NAMALWA (cell line): ENCODE measurements at places on chromosomes 4 and X.
A peak's percentile ranks its signal among the peaks of the same experiment; 100 is the strongest.

GRCh38 chr4:174394915-174395314 lies 111.2 kb downstream of the CEP44 start:
- no peak for DNase-seq

DNA sequence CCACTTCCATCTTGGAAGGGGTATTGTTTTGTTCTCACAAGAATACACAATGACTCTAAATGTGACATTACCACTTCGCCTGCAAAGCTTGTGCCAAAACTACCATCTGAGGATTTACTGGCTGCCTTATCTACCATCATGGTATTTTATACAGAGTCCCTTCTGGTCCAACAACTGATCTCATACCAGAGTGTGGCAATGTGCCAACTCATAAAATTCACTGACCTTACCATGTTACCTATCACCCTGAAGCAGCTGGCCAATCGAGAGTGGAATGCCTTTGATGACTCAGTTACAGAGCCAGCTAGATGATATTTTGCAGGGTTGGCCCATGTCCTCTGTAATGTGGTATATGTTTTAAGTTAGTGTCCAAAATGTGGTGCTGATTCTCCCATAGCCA lies 3.8 kb upstream of the SERPINA7 start:
- no peak for DNase-seq

GRCh38 chr4:153514001-153514526 lies 47.9 kb downstream of the TMEM131L start:
- DNase-seq = no peak

GRCh38 chr4:100306018-100306417 lies 115.8 kb upstream of the DDIT4L start:
- no peak for DNase-seq

GRCh38 chr4:145840162-145840768 lies 98.4 kb downstream of the ZNF827 start:
- DNase-seq = peak; percentile 83

DNA sequence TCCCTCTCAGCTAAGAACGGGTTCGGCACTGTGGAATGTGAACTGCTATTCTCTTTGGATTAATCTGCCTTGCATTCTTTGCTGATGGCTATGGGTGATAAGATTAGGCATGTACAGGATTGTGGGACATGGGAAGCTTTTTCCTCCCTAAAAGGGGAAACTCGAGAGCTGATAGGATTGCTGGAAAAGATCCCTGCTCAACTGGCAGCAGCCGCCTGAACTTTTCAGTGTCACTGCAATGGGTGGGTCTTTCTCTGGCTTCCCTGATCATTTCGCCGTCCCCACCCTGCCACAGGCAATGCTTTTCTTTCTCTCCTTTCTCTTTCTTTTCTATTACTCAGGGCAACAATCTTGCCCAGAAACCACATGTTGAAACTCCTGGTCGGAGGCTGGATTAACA lies 20.5 kb downstream of the PAGE2 start:
- DNase-seq = no peak

DNA sequence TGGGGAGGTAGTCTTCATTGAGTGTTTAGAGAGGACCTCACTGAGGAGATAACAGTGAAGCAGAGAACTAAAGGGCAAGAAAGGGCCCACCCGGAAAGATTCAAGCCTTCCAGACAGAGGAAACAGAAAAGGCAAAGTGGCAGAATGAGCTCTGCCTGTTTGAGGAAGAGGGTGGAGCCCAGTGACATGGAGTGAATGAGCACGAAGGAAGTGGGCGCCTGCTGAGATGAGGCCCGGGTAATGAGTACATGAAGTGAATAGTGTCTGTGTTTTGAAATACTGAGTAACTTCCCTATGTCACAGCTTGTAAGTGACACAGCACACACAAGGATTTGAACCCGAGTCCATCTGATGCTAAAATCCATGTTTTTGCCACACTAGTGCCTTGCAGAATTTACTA lies 32.5 kb upstream of the TLR2 start:
- no peak for DNase-seq

GRCh38 chr4:93829820-93830687 lies 1.5 kb downstream of the ATOH1 start:
- DNase-seq = no peak

- no peak for DNase-seq
These were observed 13.3 kb downstream of the SRP72 start for GRCh38 chr4:56480691-56481090.

DNA sequence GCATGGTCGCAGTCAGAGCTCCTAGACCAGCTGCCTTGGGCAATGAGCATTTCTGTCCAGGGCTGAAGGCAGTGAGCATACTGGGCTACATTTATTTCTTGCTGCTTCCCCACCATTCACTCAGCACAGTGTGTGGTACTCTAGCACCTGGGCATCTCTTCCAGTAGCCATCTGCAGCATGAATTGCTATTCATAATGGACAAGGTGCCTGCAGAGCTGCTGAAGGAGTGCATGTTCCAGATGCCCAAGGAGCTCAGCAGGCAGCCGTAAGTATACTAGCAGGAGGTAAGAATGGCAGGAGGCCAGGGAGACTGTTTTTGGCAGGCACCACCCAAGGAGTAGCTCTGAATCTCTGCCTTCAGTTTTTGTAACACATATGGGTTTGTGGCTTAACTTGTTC lies 110.4 kb upstream of the RXFP1 start:
- no peak for DNase-seq

GRCh38 chrX:150935467-150935866 lies 37.0 kb upstream of the CD99L2 start:
- no peak for DNase-seq

- DNase-seq = peak; percentile 45
These were observed 519 bp downstream of the SLC25A4 start for GRCh38 chr4:185143601-185143969.

DNA sequence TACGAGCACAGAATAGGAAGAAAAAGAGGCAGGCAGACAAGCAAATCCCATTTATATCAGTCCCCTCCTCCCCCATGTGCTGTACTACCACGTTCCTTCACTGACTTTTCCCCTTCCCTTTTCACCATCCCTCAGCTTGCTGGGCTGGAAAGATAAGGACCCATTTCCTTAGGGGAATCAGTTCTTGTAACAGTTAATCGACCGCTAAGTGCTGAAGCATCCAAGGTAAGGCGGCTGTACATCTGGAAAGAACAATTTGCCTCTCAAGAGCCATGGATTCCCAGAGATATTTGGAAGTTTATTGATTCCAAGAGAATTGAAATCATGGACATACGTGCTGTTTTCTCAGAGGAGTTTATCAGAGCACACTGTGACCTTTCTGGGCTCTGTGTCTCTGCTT lies 1688.0 kb downstream of the STIM2 start:
- DNase-seq = no peak

DNA sequence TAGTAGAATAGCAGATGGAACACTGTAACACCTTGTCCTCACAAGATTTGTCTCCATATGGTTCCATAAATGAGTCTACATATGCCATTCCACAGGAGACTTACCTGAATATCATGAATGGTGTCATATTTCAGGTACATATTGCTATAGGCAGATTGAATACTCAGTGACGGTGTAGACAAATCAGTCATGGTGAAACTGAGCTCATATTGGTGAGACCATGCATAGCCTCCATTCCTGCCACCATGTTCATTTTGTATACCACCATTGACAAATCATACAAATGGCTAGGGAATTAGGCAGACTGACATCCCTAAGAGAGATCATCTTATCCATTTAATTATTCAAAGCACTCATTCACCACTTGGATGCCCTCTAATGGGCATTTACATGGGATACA lies 38.0 kb upstream of the SPP1 start:
- DNase-seq = no peak

GRCh38 chr4:8589823-8590545 lies 2.6 kb upstream of the CPZ start:
- no peak for DNase-seq

GRCh38 chr4:140153718-140154571 lies at the start of gene MAML3:
Gene MAML3, minus strand, starts transcription at chr4:140154184. Its CDS starts 857 bp downstream, at chr4:140153327.
- peak; percentile 89 for DNase-seq

- no peak for DNase-seq
These were observed 97.3 kb downstream of the DDX60 start for GRCh38 chr4:168221301-168221700.

- DNase-seq = peak; percentile 54
These were observed 350.3 kb downstream of the PTTG2 start for GRCh38 chr4:38310446-38311043.

DNA sequence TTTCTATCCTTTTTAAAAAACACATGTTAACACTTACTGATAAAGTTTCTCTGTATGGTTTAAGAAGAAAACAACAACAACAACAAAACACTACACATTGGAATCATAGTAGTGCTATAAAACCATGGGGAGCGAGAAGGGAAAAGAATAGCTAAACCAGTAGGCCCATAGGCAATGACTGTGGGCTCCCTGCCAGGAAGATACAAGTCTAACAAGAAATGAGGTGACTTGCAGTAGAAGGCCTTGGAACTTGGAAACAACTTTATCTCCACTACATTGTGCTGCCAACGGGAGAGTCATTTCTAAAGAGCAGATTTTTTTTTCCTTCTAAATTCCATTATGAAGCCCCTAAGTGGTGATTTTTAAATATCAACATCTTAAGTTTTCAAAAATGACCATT lies 78.0 kb downstream of the GPC4 start:
- no peak for DNase-seq

DNA sequence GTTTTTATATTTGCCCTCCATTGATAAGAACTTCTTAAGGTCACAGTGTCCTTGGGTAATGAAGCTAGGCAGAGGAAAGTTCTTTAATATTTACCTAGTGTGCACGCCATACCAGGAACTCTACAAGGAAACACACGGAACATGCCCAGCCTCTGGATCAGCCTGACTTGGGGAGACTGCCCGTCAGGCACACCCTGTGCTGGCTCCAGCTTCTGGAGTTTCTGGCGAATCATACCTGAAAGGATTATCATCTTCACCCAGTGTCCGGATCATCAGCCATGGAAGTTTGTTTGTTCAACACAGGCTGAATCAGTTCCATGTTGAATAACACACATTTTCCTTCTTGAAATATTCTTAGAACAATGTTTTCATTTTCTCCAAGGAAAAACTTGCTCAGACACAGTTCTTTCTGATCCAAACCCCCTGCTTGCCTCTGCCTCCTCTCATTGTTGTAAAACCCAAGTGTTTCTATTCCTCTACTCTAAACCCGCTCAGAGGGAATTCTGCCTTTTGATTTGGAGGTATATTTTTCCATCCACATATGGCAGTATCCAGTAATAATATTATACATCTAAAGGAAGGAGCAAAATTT lies 176.7 kb downstream of the SHROOM3 start:
- DNase-seq = no peak

DNA sequence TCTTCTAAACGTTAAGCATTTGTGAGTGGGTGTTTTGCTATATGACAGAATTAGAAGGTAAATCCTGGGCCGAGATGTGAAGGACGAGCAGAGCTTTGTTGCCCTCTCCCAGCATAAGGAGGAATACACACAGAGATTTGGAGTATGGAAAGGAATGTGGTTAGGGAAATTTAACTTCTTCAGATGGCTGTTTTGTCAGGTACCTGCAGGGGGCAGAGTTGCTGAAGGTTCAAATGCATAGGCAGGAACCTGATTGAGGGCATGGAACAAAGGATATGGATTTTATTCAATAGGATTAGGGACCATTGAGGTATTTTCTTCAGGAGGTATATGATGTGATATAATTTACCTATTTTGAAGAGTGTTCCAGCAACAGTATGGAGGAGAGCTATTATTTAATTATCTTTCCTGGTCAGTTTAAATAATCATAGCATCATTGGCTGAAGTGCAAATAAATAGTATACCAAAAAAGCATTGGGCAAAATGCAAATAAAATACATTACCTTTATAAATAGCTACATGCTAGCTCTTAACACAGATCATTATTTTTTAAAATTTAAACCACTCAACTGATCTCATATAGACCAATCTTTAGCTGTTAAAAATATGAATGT lies 143.6 kb downstream of the SLIT2 start:
- DNase-seq = peak; percentile 54

DNA sequence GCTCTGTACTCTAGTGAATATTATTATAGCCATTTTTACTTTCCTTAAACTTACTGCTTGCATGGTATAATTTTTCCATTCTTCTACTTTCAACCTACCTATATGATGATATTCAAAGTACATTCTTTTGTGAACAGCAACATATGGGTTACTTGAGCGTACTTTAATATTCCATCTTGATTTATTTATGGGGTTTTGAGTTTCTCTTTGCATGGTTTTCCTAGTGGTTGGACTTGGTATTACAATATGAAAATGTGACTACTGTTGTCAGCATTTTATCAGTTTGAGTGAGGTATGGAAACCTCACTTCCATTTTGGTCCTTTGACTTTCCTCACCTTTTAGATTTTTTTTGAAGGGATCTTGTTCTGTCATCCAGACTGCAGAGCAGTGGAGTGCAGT lies 35.9 kb downstream of the ADGRG4 start:
- DNase-seq = peak; percentile 29

DNA sequence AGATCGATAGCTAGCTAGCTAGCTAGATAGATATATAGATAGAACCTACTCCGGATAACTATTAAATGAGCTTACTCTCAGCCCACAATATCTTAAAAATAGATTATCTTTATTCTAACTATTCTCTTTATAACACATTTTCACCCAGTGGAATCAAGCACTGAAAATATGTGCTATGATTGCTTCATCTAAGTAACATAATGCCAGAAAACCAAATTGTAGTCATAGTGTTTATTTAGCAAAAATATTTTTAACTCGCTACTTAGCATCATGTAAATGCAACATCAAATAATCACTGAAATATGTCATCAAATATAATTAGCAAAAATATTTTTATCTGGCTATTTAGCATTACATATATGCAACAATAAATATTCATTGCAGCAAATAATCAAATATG lies 1.5 kb downstream of the TMEM156 start:
- DNase-seq = no peak

- no peak for DNase-seq
These were observed 48.4 kb downstream of the ANXA3 start for GRCh38 chr4:78599931-78600375.

- no peak for DNase-seq
These were observed 55.7 kb upstream of the GYPE start for GRCh38 chr4:143961075-143961474.

DNA sequence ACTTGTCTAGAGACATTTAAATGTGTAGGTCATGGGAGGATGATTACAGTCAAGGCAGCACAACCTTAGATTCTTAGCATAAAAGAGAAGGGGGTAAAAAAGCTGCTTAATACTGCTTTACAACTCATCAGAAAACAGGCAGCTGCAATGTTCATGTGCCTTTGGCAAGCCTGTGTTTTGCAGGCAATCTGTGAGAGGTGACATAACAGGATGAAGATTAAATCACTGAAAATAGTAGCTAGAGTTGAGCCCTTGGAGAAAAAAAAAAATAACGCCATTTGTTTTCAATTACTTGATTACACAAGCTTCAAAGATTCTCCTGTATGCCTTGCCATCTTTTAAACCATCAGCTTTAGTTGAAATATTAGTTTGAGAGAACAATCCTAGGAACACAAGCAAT lies 847.6 kb upstream of the LCORL start:
- DNase-seq = no peak

DNA sequence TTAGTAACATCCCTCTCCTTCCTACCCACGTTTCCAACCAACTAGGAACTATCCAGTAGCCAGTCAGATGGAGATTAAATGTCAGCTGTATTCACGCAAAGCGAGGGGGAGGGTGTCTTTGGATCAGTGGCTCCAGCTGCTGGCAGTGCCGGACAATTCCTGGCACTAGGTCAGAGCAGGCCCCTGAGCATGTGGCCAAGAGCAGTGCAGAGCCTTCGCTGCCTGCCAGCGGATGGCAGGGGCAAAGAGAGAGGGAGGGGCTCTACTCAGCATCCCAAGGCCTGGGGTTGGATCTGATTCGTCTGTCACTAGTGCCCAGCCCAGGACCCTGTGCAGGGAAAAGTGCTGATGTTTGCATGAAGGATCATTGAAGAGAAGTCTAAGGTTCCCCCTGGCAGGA lies 28.7 kb upstream of the JAKMIP1 start:
- no peak for DNase-seq
